ENCODE measurements at places on chromosomes 5 and 9. TPM values are rescaled to one million over a fixed set of nuclear protein-coding genes. Genes with fewer than 3 reads are reported as not detected.

The TMEM232 gene
- total RNA-seq = 13.1 TPM

The MCTP1 gene
- 18.3 TPM for total RNA-seq

The CDX1 gene
- total RNA-seq = 249 TPM

GRCh38 chr9:34559624-34560455 lies 29.7 kb downstream of the CNTFR start:
- DNase-seq = peak; percentile 60

Data from transverse colon (tissue), 4 donors.